ENCODE measurements at places on chromosomes 5 and 9.

GRCh38 chr5:147989994-147990393 is 73.8 kb upstream of the SPINK5 start:
- DNase-seq, result no peak

DNA sequence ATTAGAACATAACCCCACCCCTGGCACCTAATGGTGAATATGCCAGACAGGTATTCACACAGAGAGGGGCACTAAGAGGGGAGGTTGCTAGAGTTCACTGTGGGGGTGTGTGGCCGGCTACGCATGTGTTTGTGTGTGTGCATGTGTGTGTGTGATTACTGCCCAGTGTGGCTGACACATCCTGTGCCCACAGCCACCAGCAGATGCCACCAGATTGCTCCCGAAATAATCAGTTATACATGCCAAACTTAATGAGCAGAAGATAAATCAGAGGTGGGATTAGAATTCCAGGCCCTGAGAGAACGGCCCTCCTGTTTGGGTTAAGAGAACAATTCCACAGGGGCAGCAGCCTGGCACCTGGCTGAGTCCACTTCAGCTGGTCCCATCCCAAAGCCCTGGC is 91.8 kb upstream of the TBCA start:
- DNase-seq, result no peak

DNA sequence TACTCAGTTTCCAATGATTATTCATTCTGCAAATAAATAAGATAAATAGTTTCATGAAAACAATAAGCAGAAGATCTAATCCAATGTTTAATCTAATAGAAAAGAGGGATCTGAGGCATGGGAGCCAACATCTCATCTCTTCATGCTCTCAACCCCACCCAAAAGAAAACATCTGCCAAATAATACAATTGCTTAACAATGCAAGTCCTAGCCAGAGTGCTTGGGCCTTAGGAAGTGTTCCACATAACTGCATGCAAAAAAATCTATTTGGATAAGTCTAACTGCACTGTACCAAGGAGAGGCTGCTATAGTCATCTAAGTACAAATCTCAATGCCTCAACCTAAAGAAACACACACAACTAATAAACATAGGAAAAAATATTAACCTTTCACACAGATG is 606.0 kb downstream of the CDH9 start:
- no peak for DNase-seq

DNA sequence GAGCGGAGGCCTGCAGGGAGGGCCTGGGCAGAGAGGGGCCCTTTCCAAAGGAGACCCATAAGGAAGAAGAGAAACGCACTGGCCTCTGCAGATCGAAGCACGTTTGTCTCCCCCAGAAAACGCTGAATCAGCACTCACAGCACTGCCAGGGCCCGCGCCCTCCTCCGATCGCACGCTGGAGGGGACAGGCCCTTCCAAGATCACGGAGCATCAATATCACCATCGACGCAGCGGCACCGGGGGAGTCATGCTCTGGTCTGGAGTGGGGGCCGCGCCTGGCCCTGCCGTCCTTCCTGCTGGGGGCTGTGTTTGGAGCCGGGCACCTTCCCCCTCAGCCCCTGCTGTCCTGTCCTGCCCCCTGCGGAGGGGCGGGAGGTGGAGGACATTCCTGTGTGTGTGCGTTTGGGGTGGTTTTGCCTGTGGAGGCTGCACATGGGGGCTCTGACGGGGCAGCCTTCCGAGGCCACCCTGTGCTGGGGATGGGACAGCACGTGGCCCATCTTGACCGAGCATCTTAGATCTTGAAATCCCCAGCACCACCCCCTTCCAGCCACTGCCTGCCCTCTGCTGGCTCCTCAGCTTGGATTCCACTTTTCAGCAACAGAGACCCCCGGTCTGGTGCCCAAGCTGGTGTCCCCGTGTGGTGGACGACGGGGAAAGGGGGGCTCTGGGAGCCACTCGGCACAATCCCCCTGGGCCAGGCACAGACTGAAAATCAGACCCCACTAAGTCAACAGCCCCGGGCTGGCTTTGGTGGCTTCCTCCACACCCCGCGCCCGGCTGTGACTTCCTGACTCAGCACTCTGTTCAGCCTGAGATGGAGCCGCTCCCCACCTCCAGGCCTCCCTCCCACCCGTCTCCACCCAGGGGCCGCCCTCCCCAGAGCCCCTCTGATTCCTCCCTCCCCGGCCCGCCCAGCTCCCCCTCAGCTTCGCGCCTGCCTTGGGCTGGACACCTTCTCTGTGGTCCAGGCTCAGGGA is 8.3 kb downstream of the TMEM250 start:
- no peak for DNase-seq

DNA sequence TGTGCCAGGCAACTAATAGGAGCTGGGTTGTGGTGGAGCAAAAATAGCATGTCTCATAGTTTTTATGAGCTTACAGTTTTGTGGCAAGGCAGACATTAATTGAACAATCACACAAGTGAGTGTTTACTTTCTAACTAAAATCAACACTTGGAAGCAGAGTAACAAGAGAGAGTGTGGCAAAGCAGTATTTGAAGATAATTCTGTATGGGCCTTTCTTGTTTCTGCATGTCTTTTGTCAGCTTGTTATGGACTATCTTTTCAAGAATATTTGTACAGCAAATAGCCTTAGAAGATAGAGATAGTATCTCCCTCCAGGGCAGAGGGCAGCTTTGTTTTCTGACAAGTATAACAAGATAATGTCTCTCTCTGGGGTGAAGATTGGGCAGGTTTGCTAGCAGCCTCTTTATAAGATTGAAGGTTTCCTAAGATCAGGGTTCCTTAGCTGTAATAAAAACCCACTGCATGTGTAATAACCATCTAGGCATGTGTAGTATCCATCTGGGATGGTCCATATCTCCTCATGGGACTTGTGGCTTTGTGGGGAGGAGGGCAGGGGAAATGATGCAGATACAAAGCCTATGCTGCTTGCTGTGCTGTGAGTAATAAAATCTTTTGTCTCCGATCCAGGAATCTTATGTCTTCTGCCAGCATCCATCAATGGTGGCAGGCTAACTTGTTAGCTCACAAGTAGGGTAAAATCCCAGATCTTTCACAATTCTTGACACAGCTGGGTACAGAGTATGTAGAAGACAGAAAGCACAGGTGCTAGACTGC is 479.9 kb downstream of the KDM4C start:
- no peak for DNase-seq

GRCh38 chr9:80707120-80707519 is 982.2 kb downstream of the TLE1 start:
- DNase-seq, result no peak

GRCh38 chr9:92499701-92500100 is 17.4 kb upstream of the ASPN start:
- no peak for DNase-seq

DNA sequence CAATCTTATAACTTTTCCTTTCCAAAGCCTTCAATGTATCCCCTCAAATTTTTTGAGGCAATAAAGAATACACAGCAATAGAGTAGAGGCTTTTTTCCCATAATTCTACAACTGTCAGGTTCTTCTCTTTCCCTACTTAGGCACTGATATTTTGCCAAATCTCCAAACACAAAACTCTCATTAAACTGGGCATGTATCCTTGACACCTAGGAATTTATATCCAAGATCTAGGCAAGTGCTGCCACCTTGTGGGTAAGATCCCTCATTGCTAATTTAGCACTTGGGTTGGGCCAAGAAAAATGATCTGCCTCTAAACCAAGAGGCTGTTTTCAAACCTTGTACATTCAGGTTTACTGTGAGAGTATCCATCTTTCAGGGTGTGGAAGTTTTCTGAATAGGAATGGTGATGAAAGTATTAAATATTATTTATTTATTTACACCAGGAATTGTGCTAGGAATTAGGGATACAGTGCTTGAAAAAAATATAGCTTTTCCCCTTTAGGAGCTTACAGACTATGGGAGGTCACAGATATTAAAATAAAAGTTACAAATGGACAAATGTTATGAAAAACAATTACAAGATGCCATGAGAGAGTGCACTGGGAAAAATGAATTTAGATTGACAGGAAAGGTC is 17.6 kb downstream of the TSTD2 start:
- DNase-seq, result no peak
